ENCODE measurements at places on chromosomes 1 and 21.

DNA sequence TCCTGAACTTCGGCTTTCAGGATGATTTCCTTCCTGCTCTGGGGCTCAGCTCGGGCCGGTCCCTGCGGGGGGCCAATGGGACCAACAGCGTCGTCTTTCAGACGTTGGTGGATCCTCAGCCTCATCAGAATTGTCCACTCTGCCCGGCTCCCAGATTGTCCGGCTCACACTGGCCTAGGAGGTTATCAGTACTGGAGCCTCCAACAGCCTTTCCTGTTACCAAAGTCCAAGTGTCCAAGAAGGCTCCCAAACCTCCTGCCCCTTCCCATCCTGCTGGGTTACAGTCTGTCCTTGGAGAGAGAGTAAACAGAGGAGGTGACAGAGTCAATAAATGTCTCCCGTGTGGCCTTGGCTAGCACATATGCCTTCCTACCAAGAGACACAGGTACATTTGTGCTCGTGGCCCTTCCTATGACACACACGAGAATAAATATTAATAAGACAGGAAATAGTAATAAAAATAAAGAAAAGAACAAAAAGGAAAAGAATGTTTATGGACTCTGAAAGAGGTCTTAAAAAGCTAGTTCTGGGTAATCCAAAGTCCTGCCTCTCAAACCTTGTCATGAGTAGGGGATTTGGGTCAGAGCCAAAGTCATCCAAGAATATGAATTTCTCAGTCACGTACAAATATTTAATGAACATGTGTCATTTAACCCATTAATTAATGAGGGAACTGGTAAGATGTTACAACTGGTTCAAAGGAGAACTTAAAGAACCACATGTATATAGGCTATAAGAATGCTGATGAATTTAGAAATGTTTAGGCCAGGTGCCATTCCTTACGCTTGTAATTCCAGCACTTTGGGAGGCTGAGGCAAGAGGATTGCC is 80.8 kb upstream of the SLC2A1 start:
- peak; percentile 16 for DNase-seq

DNA sequence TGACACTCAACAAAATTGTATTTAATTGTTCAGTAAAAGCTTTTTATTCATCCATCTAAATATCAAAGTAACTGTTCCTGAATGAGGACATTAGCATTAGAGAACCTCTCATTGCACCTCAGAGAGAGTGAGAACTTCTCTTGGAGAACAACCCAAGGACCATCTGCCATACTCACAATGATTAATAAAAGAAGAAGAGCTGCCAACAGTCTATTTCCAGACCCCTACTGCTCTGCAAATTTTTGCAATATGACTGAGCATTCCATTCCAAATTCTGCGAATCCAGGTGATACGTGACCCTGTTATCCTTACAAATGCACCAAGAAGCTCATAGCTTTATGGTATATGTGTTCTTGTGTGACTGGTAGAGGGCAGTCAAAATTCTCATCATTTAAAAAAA is 422.5 kb downstream of the NEGR1 start:
- DNase-seq: no peak

DNA sequence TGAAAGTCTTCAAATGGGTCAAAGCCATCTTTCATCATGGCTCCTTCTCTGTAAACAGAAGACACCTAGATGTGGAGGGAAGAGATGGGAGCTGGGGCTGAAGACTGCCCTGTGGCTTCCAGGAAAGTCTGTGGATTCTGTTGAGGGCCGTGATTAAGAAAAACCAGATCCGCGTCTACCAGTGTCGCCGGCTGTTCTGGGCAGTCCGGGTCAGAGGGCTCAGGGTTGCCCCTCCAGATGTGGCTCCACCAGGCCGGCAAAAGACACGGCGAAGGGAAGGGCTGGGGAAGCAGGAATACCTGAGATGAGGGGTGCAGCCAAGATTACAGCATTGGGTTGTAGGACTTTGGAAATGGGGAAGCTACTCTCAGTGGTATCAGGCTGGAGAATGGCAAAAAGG is 162.6 kb downstream of the RHOU start:
- DNase-seq: no peak

GRCh38 chr1:27755286-27755685 is 17.7 kb upstream of the STX12 start:
- no peak for DNase-seq

GRCh38 chr1:21321963-21322680 is 31.9 kb upstream of the ECE1 start:
- no peak for DNase-seq

DNA sequence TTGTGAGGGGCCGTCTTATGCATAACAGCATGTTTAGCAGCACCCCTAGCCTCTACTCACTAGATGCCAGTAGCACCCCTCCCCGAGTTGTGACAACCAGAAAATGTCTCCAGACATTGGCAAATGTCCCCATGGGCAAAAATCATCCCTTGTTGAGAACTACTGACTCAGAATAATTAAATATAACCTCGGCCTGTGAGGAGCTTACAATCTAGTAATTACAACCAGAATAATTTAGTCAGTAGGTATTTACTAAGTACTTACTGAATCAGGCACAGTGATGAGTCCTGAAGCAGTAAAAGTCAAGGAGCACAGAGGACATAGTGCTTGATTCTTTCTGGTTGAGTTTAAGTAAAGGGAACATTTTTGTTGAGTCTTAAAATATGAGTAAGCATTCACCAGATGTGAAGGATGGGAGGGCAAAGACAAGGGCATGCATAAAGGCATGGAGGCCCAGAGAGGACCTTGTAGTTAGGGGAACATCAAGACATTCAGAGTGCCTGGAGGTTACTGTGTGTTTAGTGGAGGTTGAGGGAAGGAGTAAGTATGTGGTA is 44.1 kb upstream of the KCNQ4 start:
- no peak for DNase-seq

GRCh38 chr1:3614755-3615742 is 3.7 kb upstream of the MEGF6 start:
- DNase-seq: no peak

DNA sequence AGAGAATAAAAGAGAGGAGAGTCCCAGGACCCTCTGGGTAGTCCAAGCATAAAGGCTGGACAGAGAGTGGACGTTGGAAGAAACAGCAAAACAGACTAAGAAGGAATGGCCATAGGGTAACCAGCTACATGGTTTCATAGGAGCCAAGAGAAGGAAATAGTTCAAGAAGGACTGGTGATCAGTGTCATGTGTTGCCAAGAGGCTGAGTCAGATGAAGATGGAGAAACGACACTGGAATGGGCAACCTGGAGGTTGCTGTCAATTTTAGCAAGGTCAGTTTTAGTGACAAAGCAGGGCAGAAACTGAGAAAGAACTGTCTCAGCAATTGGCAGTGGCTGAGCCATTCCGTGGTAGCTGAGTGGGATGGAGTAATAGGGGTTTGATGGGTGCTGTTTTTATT is 41.4 kb downstream of the HMGB4 start:
- no peak for DNase-seq

DNA sequence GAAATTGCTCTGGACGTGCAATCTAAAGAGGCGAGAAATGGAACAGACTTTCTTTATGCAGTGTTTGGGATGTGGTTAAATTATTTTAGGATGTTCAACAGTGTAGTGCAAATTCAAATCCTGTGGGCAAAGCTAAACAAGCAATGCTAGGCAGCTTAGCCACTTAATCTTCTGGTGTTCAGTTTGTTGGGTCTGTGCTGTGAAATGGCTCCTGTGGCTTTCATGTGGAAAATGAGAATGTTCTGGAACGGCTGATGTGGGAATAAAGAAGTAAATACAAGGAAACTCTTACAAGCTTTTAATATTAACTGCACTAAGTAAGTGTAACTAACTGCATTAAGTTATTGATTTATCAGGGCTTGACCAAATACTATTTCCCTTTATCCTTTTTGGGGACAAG is 766.6 kb downstream of the ADGRL2 start:
- no peak for DNase-seq

DNA sequence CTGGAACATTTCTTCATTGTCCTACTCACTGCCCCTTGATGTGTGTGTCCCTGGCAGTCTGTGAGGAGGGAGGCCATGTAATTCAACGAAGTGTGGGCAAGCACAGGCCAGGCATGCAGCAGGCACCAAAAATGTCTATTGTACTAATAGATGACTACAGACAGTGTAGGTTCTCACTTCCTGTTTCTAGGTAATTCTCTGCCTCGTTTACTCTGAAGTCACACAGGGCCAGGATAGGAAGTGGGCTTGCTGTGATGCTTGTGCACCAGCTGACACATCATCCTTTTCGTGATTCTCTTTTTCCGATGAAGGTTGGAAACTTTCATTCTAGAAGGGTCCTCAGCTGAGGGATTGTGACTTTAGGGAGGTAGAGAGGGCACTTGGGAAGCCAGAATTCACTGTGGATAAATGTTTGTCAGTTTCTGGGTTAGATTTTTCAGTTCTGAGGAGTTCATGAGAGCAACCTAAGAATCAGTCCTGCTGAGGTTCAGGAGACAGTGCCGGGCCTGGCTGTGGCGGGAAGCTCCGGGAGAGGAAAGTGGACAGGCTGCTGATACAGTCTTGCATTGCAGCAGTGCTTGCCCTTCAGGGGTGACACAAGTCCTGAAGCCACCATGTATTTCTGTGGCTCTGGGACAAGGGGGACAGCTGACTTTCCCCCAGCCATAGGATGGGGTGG is 4.3 kb upstream of the CSF1 start:
- DNase-seq: no peak

DNA sequence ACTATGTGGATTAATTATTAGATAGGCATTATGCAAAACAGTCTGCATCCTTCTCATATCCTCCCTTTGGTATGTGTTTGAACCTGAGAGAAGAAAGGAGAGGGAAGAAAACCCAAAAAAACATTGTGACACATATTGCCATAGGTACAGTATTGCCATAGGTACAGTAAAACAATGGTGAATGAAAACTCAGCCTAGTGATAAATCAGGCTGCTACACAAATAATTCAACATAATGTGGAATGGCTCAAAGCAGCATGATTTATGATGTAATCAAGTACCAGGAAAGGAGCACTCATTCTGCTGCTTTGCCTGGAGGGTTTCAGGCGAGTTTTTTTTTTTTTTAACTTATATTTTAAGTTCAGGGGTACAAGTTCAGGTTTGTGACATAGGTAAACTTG is 213.9 kb upstream of the LYPLAL1 start:
- DNase-seq: no peak

GRCh38 chr1:203287109-203287893 is 18.0 kb upstream of the BTG2 start:
- DNase-seq: peak; percentile 62

- no peak for DNase-seq
Observed at GRCh38 chr1:2215909-2216766, 12.0 kb upstream of the SKI start.

DNA sequence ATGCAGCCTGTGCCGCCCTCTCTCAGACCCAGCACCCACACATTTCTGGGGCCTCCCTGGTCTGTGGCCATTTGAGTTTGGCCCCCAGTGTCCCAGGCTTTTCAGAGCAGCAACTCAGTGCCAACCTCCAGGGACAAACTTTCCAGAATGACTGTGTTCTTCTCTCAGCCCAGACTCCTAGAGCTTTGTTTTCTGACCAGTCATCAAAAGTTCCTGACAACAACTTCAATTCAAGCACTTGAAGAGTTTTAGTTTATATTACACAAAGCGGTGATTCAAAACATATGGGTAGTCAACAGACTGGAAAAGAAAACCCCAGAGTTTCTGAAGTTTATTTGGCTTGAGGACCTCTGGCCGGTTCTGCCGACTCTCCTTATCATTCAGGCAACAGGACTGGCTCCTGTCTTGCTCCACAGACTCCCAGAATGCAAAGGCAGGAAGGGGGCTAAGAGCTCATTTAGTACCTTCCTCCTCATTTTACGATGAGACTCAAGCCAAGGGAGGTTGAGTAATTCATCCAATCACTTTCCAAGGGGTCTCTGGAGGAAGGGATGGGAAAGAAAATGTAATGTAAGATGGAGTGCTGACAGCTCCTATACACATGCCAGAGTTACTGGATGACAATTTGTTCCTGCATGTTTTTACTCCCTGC is 27.0 kb upstream of the TIAM1 start:
- DNase-seq: no peak

GRCh38 chr1:214364386-214364785 is 83.4 kb downstream of the SMYD2 start:
- no peak for DNase-seq

GRCh38 chr1:58629031-58629462 is 52.0 kb upstream of the TACSTD2 start:
- DNase-seq: no peak

GRCh38 chr1:169072945-169073725 is 33.4 kb upstream of the ATP1B1 start:
- no peak for DNase-seq

DNA sequence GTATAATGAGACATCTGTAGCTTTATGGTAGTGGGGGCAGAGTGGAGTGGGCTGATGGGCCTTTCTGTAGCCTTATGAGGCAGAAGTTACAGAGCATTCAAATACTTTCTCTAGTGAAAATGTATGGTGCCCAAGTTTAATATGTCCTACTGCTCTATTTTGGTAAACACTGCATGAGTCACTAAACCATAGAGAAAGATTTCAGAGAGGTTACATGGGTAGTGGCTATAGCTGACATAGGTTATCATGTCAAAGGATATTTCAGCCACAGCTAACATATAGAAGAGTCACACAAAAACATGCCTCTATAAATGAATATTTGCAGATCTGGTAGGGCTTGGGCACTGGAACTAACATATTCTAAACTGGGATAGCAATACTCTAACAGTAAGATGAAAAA is 212.4 kb upstream of the USP25 start:
- no peak for DNase-seq

- no peak for DNase-seq
Observed at GRCh38 chr21:34582506-34583150, 32.3 kb downstream of the RCAN1 start.

GRCh38 chr1:73744985-73745384 is 453.0 kb downstream of the LRRIQ3 start:
- DNase-seq: no peak

DNA sequence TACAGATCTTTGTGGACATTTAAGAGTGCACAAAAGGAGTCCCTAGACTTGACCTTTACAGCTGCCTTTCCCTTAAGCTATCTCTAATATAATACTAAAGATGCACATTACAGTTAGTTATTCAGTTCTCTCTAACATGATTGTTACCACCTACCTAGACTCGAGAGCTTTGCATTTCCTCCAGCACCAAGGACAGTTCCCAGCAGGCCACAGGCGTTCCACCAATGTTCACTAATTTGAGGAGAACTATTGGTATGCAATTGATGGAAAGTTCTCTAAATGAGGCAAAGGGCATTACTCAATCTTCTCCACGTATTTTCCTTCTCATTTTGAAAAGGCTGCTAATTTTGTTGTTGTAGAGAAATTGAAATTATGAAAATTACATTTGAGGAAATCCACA is 5.4 kb upstream of the NTNG1 start:
- DNase-seq: no peak

- DNase-seq: no peak
Observed at GRCh38 chr1:201414051-201414738, 7.3 kb downstream of the TNNI1 start.

Data from putamen (tissue), 1 donor.